Osteoblast (primary cell): ENCODE measurements at places on chromosomes 6 and 20. TPM values are rescaled to one million over a fixed set of nuclear protein-coding genes. Genes with fewer than 3 reads are reported as not detected.

DNA sequence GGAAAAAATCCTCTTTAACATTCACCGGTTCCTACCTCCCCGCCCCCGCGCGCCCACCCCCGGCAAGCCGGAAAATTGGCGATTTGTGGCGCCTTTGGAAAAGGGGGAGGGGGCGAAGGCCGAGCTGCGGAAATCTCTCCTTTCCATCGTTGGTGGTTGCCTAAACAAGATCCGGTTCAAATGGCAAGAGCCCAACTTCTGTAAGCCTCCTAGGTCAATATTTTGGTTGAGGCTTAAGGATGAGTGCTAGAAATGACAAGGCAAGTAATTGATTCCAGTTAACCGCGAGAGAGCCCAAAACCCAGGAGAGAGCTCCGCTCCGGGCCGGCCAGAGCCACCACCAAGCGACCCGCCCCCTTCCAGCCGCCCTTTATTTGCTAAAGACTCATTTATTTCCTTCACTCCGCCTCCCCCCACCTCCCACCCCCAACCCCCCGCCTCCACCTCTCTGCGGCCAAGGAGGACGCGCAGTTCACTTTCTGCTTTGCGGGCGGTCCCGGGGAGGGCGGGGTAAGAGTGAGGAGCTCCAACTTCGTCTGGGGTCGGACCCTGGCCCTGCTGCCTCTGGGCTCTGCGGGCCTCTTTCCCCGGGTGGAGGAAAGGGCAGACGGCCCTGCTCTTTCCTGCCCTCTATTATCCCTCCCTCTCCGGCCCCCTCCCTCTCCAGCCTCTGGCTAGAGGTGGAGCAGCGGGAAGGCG, 838 bp upstream of the NKX2-2 start:
- DNase-seq, result peak; percentile 94

GRCh38 chr6:94683409-94683808, 893.9 kb upstream of the MANEA start:
- DNase-seq, result no peak

DNA sequence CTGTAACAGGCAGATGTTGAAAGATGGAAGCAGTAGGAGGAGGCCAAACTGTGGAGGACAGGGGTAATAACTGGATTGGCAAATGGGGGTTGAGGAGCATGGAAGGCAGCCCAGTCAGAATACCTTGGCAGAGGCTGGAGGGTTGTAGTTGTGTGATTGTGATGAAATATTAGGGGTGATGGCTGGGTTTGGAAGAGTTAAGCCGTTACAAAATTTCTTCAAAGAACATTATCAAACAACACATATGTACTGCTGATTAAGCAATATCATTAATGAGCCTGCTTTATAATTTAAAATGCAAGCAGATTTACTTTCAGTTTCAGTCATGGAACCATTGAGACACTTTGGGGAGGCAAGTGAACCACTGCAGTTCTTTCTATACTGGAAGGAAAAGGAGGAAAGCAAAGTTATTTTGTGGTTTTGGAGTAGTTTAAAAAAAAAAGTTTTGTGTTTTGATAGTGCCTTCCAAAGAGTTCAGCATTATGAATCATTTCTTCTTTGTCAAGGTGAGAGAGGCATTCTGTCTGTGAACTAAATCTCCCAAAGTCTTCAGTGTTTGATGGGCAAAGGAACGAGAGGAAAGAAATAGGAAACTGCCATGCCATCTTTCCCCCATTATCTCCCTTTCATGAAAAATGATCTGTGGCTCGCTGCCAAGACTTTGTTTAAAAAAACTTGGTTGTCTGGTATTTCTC, 20.7 kb downstream of the FOXO3 start:
- DNase-seq, result peak; percentile 46

C6orf132 gene
- 2.9 TPM in 2 replicates for total RNA-seq

BFSP1 gene
- 1.8 and 2.9 TPM in 2 replicates for total RNA-seq

RBM12 gene
- total RNA-seq, result 57.8 and 62.6 TPM in 2 replicates

FAM162B gene
- 0.36 TPM in 1 of 2 replicates, not detected in the other for total RNA-seq

HCRTR2 gene
- under 0.01 TPM in 1 of 2 replicates, not detected in the other for total RNA-seq
